ENCODE measurements at places on chromosomes 7 and 10. TPM values are rescaled to one million over a fixed set of nuclear protein-coding genes. Genes with fewer than 3 reads are reported as not detected.

The THSD7A gene
- 41.0 TPM for total RNA-seq

The OR2A5 gene
- total RNA-seq: not detected

The HELLS gene
- total RNA-seq: 18.9 TPM

The ANXA11 gene
- 2.3 TPM for total RNA-seq

The PTPRE gene
- total RNA-seq: 19.8 TPM

The CASP7 gene
- 3.9 TPM for total RNA-seq

The GNGT1 gene
- not detected for total RNA-seq

The GNG11 gene
- total RNA-seq: 4.5 TPM

The HOXA3 gene
- not detected for total RNA-seq

The PANK1 gene
- 43.5 TPM for total RNA-seq

The HTRA1 gene
- total RNA-seq: 58.5 TPM

The MCM7 gene
- 44.8 TPM for total RNA-seq

The AS3MT gene
- total RNA-seq: 10.8 TPM

The HMX3 gene
- not detected for total RNA-seq

The MYL10 gene
- not detected for total RNA-seq

Data from occipital lobe (tissue), 3 donors.